ENCODE measurements at places on chromosomes 3 and 15.

GRCh38 chr15:61080221-61081026, 148.7 kb downstream of the RORA start:
- no peak for DNase-seq

DNA sequence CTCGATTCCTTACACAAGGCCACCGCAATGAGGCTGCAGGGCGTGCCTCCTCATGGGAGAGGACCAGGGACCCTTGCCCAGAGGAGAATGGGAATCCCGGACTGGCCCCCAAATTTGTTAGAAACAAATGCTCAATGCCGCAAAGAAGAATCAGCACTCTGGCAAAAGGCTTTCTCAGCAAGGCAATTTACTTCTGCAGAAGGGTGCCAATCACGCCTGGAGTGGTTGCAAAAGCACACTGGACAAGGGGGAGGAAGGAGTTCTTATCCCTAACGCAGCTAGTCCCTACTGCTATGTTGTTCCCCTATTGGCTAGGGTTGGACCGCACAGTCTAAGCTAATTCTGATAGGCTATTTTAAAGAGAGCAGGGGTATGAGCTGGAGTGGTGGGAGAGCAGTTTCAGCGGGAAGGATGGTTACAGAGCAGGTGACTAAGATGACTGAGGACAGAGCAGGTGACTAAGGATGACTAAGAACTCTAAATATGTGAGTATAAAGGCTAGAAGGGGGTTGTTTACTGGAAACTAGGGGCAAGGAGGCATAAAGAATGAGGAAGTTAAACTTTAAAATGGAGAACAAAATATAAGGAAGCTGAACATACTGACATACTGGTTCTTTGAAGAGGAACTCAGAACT, 48.5 kb downstream of the KATNBL1 start:
- DNase-seq: no peak

GRCh38 chr15:77709135-77709886, 76.6 kb upstream of the LINGO1 start:
- DNase-seq: no peak

GRCh38 chr3:7745711-7746110, 755.9 kb upstream of the LMCD1 start:
- no peak for DNase-seq

DNA sequence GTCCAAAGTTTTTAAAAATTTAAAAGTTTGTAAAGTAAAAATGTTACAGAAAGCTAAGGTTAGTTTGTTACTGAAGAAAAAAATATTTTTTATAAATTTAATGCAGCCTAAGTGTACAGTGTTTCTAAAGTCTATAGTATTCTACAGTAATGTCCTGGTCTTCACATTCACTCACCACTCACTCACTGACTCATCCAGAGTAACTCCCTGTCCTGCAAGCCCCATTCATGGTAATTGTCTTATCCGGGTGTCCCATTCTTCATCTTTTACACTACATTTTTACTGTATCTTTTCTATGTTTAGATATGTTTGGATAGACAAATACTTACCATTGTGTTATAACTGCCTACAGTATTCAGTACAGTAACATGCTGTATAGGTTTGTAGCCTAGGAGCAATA, 36.7 kb upstream of the ATP10A start:
- DNase-seq: no peak

DNA sequence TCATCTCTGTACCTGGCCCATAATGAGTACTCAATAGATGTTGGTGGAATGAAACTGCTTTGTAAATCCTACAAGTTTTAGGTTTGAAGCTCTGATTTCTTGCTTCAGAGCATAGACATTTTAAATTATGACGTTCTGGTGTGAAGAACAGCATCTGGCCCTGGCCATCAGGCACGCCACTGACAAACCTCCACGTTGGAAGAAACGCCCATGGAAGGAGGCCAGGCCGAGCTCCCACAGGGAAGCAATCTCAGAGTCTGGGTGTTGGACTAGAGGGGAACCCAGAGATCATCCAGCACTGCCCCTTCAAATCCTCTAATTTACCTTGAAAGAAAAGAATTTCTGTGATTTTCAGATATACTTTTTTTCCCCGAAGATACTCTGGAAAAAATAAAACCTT, 328.1 kb upstream of the RGMA start:
- no peak for DNase-seq

GRCh38 chr3:133693821-133694220, 32.1 kb upstream of the TOPBP1 start:
- no peak for DNase-seq

DNA sequence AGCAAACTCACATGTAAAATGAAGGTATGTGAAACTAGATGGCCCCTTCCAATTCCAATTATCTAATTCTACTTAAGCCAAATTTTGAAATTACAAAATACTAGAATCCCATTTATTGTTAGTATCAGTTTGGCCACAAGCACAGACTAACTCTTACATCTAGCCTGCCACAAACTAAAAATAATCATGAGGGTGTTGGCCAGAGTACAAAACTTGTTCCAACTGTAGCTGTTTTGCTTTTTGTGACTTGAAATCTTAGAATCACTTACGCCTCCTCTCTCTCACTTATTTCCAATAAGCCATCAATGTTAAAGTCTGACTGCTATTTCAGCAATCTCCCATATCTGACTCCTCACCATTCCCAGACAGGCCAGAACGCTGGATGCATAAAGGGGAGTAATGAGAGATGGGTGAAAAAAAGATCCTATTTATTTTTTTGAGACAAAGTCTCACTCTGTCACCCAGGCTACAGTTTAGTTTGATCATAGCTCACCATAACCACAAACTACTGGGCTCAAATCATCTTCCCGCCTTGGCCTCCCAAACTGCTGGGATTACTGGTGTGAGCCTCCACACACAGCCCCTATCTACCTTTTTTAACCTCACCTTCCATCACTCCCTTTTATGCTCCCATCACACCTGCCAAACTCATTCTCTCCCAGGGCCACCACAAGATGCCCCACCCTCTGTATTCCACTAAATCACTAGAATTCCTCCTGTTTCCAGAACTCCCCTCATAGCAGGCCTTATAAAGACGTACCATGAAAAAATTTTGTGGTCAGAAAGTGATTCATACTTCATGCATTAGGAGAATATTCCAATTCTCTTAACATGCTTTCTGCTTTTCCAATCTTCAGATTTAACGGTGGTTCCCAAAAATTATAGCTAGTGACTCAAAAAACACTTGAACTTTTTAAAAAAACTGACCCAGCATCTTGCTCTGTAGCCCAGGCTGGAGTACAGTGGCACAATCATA, 36.5 kb downstream of the ATOSA start:
- no peak for DNase-seq

Data from GOT3 (cell line).